ENCODE measurements at places on chromosomes 5 and 9.

DNA sequence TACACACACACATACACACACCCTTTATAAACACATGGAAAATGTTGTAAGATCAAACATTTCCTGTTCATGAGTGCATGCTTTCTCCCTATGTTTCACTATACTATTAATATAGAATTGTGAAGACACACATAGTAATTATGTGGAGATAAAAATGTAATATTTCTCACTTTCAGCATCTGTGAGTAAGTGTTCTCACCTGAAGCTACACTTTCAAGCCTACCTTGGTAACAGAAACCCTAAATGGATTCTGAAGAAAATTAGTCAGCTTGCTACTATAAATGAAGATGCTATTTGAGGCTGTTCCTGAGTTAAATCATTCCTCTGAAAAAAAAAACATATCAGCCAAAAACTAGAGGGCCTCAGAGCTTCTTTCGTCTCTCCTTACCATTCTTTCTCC is 81.1 kb upstream of the GNA14 start:
- no peak for DNase-seq

DNA sequence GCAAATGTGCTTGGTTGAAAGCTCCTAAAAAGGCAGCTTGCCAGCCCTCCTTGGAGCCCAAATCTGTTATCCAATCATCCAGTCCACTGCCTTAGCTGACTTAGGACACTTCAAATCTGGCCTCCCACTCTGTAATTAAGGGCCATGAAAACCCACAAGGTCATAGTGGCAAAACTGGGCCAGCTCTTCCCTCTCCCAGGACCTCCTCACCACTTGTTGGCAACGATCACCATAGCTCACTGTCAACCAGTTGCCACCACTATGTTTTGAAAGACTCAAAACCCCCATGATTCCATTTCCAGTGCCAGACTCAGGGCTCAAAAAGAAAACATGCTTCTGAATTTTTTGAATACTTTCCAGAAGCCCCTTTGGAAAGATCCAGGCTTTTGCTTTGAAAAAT is 107.5 kb downstream of the NREP start:
- no peak for DNase-seq

GRCh38 chr9:111613436-111614040 is 14.1 kb upstream of the PTGR1 start:
- DNase-seq, result peak; percentile 64

DNA sequence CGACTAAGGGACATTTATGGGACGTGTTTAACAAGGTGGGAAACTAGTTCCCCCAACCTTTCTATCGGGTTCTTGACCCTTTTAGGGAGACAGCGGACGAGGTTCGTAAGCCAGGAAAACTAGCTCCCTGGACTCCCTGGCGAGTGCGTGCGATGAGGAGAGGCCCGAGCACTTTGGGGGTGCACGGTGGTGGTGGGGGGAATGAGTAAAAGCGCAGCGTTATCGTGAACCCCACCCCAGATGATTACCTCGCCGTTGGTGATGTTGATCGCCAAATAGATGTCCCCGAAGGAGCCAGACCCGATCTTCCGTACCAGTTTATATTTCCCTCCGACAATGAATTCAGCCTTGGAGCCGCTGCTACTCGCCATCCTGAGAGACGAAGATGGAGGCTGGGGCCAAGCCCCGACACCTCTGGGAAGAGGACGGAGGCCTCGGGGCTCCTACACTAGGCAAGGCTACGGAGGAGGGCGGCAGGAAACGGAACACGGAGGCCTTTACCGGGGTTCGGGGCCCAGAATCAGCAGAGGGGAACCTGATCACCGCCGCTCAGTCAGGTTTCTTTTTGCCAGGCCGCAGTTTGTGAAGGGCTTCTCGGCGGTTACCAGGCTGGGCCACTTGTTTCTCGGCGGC is 529 bp downstream of the CSNK1A1 start:
- no peak for DNase-seq

DNA sequence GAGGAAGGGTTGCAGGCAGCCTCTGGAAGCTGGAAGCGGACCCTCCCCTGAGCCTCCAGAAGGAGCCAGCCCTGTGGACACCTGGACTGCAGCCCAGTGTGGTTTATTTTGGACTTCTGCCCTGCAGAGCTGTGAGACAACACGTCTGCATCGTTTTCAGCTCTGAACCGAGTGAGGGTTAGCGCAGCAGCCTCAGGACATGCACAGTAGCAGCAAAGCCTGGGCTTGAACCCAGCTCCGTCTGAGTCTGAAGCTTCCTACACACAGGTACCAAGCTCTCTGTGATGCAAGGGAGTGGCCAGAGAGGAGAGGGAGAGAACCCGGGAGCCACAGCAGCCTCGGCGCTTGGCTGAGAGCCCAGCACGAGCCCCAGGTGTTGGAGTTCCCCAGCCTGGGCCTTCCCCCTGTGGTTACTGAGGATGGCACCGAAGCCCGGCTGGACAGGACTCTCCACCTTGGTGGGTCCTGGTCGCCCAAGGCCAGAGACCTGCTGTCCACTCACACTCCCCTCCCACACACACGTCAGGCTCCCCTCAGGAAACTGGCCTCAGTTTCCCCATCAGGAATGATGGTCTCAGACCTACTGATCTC is 128.2 kb downstream of the OLFM1 start:
- peak; percentile 74 for DNase-seq

DNA sequence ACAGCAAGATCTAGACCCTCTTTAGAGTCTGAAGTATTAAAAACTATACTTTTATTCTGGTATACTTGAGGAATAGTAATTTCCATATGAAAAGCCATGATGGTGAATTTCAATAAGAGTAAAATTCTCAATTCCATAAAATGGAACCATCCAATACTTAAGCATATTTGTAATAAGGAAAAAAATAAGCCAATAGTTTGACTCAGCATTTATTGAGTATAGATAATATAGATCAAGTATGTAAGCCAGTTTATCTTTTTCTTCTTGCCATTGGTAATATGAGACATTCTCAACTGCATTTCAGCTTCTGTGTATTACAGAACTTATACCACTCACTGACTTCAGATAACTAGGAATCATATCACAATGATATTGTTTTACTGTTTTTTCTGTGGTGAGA is 361.0 kb downstream of the SLCO4C1 start:
- no peak for DNase-seq

DNA sequence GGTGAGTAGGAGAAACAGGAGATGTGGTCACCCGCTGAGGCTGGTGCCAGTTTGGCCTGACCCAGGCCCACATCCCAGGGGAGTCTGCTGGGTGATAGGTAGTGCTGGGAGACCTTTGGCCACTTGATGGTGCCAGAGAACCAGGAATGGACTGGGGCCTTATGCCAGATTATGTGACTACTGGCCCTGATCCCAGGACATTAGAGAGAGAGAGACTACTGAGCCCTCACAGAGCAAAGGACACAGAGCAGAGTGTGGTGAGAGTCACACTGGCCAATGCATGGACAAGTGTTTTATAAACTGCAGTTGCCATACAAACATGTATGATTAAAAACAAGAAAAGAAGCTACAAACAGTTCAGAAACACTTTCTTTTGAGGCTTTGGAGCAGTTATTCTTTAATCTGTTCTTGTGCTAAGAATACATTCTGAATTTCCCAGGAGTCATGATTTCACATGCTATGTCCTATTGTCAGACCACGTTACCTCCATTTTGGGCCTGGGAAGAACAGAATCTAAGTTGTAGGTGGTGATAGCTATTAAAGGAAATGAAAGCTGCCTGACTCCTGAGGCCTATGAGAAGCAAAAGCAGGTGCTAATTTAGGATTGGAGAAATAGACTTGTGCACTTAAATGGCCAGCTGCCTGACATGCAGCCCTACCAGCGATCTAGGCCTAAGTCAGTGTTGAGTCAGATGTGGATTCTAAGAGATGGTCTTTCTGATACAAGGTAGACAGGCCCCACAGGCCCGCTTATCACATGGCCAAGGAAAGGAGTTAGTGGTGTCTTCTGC is 32.6 kb upstream of the TMOD1 start:
- DNase-seq, result peak; percentile 84

DNA sequence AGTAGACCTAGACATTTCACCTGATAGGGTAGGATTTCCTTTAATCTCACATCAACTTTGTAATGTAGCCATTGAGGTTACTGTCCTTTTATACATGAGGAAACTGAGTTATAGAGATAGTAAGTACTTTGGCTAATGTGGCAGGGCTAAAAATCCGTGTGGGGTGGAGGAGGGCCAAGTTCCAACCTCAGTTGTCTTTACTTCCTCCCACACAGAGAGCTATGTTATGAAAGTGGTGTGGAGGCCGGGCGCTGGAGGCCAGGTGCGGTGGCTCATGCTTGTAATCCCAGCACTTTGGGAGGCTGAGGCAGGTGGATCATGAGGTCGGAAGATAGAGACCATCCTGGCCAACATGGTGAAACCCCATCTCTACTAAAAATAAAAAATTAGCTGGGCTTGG is 173.3 kb downstream of the PALM2AKAP2 start:
- DNase-seq, result no peak

DNA sequence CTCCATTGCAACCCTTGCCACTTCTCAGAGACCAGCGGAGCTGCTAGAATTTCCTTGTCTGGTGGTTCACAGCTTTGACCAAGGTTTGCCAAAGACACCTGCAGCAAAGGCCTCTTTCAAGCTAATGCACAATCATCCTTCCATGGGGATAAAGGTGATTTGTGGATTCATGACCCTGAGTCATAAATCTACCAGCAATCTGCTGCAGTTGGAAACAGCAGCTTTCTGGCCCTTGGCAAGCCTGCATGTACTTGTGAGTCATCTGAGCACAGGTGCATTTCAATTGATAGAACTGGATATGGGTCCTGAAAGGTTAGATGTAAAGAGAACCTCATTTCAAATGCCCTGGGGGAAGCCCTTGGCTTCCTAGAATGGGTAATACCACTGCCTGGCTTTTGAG is 21.6 kb upstream of the TCF7 start:
- DNase-seq, result no peak

GRCh38 chr9:111136180-111136579 is 97.9 kb upstream of the LPAR1 start:
- no peak for DNase-seq

GRCh38 chr5:139577689-139578290 is 16.7 kb downstream of the UBE2D2 start:
- peak; percentile 11 for DNase-seq

DNA sequence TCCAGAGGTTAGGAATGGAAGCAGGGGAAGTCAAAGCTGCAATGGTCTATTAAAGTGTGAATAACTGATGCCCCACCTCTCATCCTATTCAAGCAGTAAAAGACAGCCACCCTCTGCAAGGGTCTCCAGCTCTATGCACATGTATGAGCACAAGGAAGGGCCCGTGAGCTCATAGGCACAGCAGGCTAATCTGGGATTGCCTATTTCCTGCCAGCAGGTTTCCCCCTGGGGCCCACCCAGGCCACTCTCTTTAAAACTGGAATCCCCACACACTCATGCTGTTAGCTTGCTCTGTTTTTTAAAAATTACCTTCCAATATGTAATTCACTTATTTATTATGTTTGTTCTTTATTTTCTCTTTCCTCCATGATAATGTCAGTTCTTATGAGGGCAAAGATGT is 48.7 kb upstream of the ZNF366 start:
- DNase-seq, result no peak

DNA sequence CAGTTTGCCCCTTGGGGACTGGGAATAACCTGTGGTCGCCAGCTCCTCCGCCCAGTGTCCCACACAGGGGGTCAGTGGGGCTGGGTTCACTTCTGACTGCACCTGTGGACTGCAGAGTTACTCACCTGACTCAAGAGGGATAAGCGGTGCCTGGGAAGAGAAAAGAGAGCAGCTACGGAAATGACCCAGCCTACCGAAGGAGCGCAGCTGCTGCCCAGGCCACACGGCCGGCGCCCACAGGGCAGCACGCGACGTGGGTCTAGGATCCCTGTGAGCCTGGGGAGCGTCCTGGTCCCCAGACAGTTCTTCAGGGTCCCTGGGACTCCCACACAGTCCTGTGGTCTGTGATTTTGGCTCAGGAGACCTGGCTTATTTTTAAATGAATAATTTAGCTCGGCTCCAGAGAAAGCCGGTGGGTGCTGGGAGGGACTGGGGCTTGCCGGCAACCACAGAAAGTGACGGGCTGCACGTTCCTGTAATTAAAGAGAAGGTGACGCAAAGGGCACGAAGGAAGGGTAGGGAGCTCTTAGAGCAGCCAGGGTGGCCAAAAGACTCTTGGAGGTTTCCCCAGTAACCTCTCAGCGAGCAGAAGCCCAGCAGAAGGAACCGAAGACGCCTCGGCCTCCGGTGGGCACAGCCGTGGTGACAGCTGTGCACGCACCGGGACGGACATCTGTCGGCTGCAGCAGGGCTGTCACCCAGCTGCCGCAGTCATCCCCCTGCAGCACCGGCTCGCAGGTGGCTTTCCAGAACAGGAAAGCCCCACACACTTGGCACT is 97.5 kb upstream of the FCN2 start:
- DNase-seq, result no peak

DNA sequence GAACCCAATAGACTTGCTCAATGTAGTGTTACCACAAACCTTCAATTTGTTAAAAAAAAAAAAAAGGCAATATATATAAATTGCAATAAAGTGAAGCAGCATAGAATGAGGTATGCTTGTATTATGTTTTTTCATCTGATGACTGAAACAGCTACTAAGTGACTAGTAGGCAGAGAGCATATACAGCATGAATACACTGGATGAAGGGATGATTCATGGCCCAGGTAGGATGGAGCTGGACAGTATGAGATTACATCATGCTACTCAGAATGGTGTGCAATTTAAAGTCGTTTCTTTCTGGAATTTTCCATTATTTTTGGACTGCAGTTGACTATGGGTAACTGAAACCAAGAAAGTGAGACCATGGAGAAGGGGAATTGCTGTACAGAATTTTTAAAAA is 161.2 kb downstream of the GNA14 start:
- no peak for DNase-seq

Data from stomach (tissue), 19 donors.